ENCODE measurements at places on chromosomes 16 and 17.

DNA sequence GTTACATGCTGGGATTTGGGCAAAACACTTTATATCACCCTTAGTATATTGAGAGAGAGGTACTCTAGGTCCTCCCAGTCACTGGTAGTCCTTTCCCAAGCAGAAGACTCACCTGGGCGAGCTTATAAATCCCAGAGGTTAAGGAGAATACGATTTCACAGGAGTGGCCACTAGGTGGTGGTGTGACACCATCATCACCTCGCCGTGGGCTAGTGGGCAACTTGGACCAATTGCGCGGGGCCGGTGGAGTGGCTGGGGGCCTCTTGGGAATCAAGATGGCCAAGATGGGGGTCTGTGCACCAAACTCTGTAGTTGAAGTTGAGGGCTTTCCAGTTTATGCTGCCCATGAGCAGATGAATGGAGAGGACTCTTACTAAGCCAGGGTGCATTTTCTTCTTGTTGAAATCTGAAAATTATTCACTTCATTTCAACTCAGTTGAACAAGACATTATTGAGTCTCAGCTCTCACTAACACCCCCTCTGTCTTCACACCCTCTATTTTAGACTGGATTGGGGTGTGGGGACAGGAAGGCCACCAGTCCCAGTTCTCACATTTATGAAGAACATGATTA lies 38.2 kb upstream of the PIRT start:
- DNase-seq = no peak

DNA sequence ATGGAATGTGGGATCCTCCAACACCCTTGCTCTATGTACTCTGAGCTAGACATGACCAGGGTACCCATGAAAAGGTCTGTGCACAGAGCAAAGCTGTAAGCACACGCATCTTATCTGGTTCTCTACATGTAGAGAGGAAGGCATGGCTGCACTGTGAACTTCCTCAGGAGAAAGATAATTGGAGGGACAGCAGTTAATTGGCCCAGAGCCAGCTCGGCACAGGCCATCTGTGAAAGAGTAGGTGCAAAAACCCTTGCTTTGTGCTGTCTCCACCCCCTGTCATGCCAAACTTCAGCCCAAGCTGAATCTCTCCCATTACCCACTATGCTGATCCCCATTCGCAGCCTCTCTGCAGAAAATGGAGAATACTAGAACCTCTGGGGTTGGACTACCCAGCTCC lies 241.0 kb downstream of the GRIN2A start:
- no peak for DNase-seq

DNA sequence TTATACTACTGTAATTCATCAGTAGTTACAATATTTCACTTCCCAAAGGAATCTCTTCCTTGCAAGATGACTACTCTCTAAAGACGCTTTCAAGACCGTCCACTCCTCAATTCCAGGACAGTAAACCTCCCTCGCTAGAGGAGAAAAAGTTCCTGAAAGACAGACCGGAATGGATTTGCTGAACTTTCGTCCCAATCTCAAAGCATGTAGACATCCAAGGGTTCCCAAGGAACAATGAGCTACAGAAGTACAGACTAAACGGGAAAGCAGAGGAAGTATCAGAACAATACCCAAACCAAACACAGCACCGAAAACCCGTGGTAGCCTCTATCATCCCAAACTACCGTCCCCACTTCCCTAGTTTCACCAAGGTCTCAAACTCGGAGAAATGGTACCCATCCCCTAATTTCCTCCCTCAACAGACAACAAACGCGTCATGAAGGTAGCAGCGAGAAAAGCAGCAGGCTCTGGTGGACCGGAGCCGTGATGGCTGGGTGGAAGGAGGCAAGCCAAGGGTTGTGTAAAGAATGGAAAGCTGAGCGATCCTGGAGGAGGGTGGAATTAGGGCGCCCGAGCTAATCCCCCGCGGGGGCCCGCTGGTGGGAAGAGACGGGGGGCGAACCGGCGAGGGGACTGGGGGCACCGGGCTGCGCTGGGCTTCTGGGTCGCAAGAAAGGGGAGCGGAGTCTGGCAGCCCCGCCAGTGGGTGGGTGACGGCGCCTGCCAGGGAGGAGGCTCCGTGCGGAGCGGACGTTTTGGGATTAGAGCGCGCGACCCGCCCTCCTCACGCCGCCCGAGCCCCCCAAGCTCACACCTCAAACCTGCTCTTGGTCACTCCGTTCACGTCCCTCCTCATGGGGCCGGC lies 647 bp downstream of the FBXL20 start:
- DNase-seq = no peak

GRCh38 chr16:83713597-83713996 lies 94.2 kb upstream of the HSBP1 start:
- no peak for DNase-seq

DNA sequence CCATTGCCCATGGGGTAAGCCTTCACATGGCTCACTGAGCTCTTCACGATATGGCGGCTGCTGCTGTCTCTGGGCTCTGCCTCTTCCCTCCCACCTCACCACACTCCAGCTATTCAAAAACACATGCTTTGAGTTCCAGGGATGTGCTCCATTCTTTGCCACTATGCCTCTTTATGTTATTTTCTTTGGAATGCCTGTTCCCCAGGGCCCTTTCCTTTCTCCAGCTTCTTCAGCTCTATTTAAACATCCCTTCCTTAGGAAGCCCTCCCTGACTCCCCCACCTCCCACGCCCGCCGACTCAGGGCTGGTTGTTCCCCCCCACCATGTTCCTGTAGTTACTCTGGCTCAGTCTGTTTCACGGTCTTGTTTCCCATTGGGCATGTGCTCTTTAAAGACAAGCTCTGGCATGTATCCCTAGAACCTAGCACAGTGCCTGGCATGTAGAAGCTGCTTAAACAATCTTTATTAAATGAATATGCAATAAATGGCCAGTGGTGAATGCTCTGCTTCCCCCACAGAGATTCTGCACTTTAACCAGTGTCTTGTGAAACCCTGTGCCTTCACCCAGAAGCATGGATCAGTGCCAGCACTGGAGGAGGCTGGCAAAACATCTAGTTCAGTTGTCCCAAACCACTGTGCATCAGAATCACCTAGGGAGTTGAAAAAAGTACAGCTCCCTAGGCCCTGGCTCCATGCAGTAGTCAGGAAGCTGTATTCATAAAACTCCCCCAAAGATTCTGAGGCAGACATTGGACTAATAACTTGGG lies 6.9 kb downstream of the MYCBPAP start:
- DNase-seq = no peak

- DNase-seq = no peak
Measured at GRCh38 chr17:67180275-67180674, 64.7 kb downstream of the HELZ start.

DNA sequence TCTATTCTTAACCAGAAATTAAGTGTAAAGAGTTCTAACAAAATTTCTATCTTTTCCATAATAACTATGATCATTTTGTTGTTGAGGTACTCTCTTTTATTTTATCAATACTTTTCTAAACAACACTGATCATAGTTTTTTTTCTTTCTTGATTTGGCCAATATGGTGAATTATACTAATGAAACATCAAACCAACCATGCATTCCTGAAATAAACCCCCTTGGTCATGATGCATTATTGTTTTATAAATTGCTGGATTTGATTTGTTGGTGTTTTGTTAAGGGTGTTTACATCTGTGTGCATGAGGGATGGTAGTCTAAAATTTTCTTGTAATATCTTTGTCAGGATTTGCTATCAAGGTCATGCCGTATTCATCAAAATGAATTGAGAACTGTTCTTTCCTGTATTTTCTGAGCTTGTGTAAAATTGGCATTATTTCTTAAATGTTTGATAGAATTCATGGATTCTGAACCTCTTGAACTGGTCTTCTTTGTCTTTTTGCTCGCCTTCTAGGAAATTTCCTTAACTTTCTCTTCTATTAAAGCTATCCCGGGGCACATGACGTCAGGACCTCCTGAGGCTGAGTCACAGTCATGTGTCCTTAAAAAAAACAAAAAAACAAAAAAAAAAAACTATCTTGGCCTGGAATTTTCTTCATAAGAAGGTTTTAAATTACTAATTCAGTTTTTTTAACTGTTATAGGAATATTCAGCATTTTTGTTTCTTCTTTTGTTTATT lies 3.9 kb upstream of the TRIM25 start:
- DNase-seq = no peak

GRCh38 chr16:17561056-17561455 lies 90.3 kb upstream of the XYLT1 start:
- no peak for DNase-seq

GRCh38 chr17:17547210-17547764 lies 44.2 kb downstream of the PEMT start:
- DNase-seq = no peak

- DNase-seq = no peak
Measured at GRCh38 chr17:18028114-18028951, 10.6 kb downstream of the ATPAF2 start.

- peak; percentile 50 for DNase-seq
Measured at GRCh38 chr16:84603140-84603816, 14.6 kb downstream of the COTL1 start.

GRCh38 chr17:35731917-35732805 lies 722 bp downstream of the RASL10B start:
- no peak for DNase-seq

All from CD4-positive, alpha-beta T cell (primary cell).